AG10803 (cell line): ENCODE measurements at places on chromosomes 11 and 22.

DNA sequence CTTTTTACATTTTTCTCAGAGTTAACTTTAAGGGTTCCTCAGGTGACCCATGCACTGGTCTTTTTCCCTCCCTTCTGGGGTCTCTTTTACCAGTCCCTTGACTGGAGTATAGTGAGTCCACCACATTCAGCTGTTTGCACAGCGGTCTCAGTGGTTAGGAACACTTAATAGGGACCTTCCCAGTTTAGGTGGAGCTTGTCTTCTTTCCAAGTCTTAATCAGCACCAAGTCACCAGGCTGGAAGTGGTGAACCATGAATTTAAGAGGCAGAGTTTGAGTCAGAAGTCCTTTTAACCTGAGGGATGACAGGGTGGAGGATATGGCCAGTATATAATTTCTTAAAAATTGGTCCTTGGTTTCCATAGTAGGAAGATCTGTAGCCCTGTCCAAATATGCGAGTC, 349.7 kb upstream of the MPPED2 start:
- no peak for DNase-seq

- no peak for DNase-seq
These were observed 37.8 kb downstream of the FBXO7 start for GRCh38 chr22:32512267-32512982.

DNA sequence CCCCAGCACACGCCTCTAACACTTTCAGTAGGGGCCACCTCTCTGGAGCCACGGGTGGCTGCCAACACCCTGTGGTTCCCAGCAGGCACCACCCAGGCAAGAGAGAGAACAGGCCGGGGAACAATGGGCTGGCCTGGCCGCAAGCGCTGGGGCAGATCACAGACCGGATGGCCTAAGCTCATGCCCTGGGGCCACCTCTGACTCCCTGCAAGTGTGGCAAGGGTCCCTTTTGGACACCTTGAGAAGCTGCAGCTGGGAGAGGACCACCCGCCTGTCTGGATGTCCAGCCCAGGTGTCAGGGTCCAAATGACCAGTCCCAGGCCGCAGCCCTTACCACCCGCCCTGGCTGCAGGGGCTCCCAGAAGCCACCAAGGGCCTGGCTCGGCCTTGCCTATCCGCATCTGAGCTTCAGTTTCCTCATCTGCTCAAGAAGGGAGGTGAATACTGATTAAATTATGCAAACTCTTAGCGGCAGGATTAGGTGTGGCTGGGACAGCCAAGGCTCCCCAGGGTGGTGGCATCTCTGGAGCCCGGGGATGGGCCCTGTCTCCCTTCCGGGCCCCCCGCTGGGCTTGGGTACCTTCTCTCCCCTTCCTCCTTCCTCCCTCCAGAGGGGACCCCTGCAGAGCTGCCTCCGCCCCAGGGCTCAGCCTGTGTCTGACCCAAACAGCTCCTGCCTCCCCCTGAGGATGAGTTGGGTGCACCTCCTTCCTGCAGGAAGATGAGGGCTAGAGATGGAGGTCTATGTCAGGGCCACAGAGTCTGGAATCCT, 785 bp upstream of the SUSD2 start:
- no peak for DNase-seq

DNA sequence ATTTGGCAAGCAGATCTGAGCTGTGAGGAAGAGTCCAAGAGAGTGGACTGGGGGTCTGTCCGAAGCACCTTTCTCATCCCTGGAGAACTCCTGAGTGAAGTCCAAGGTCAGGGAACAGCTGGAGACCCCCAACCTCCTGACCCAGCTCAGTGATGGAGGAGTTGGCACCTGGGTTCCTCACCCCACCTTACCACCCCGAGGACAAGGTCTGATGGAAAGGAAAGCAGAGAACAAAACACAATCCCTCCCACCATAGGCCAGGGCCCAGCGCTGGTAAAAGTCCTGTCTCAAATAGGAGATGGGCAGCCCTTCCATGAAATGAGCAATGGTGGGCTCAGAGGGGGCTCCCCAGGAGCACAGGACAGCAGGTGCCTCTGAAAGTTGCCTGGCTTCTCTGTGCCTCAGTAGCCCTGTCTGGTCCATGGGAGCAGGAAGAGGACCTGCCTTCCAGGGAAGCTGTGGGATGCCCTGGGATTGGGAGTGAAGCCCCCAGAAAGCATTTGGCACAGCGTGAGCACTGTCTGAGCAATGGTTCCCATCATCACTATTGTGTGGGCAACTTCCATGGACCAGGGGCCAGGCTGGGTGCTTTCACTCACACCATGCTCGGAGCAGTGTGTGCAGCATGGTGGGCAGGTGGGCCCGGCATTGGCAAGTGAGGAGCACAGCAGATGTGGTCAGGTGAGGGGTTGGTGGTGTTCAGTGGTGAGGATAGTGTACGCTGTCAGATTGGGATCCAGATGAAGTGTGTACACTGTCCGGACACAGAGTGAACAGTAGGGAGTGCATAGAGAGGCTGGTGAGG, 7.5 kb downstream of the TRIM29 start:
- no peak for DNase-seq

- no peak for DNase-seq
These were observed 20.7 kb downstream of the LINC01488 start for GRCh38 chr11:69501891-69502860.

DNA sequence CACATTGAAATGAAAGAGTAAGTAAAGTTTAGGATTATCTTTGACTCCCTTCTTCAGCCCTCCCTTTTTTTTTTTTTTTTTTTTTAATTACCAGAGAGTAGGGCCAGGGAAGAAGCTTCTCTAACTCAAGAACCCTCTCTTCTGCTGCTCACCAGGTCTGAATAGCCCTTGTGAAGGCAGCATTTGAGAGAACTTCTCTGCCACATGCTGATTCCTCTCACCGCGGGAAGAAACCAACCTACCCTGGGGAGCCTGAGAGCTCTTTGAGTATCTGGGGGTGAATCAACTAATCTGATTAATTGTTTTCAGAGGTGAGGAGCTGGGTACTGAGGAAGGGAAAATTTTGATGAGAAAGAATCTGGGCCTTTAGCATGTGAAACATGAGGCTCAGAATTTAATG, 434.5 kb upstream of the CCDC90B start:
- DNase-seq: no peak

DNA sequence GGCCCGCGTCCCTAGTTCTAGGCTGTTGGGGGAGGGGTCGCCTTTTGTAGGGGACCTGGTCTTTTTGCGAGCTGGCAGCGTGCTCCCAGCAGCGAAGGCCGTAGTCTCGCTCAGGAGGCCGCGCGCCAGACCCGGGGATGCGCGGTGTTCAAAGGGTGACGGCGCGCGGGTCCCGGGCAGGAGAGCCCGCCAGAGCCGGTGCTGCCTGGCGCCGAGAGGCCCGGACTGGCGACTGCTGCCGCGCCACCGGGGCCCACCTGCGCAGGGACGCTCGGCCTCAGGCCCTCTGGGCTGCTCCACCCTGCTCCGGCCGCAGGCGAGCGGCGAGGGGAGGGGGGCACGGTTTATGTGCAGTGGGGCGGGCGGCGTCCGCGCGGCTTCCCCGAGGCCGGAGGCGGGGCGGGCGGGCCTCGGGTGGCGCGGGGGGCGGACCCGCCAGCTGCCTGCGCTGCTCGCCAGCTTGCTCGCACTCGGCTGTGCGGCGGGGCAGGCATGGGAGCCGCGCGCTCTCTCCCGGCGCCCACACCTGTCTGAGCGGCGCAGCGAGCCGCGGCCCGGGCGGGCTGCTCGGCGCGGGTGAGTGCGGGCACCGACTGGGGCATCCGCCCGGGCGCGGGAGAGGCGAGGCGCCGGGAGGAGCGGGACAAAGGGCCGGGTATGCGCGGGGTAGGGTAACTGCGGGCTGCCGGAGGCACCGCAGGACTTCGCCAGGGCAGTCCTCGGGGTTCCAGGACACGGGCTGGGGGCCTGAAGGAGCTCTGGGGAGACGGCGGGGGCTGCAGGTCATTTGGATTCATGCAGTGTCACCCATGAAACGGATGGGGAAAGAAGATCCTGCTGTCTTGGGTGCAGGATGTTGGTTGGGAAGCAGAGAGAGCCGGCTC, at the start of gene PRSS23:
Gene PRSS23, plus strand, starts transcription at position 467 of the 884 bp plus-strand sequence. CDS start 7,102 bp downstream, outside the sequence.
- peak; percentile 61 for DNase-seq

DNA sequence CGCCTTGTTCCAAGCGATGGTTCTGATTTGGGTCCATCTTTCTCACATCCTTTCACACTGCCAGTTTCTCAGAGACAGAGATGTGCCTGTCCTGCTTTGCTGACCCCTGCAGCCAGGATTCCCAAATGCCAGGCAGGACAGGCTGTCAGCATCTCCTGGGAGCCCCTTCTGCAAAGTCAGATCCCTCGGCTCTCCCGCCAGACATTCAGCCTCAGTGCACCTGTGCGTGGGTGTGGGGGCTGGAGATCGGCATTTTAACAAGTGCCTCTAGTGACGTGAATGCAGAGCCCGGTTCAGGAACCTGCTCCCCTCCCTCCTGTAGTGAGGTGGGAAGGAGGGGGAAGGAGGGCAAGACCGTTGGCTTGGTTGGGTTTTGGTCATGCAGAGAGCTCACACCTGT, 108.9 kb upstream of the FGF3 start:
- DNase-seq: no peak

DNA sequence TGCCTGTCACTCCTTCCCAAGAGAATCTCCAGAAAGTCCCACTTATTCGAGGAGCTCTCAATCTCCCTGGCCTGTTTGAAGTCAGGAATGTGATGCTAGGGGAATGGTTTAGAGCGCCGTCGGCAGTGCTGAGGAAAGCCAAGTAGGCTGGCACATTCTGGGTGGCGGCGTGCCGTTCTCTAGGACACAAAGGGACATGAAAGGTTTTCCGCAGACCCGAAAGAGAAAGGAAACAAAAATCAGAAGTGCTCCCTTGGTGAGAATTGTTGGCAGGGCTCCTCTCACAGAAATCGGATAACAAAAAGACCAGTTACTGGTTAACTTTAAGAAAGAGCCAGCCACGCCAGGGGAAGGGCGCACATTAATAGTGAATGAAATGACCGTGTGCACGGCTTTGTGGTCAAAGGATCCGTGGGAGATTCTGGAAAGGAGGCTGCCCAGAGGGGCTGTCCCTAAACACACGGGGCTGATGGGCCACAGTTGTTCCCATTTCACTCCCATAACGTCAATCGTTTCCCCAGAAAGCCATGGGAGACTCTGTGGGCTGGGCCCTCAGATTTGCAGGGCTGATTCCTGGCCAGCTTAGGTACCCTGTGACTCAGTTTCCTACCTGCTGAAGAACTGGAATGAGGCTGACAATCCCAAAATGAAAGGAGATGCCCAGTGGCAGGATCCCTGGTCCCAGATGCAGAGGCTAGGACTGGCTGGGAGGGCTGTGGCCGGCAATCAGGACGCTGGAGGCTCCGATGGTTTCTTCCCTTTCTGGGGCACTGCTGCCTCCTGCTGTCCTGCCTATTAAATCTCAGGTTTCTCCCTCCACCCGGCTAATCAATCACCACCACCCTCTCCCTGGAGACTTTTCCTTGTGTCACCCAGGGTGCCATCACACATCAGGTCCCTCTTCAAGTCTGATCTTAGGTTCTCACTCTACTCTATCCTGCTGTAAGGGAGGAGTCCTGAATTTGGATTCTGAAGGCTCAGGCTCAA, 82.3 kb downstream of the RCN1 start:
- DNase-seq: peak; percentile 67

- DNase-seq: no peak
These were observed 202.7 kb downstream of the ARHGAP42 start for GRCh38 chr11:100889758-100890157.

DNA sequence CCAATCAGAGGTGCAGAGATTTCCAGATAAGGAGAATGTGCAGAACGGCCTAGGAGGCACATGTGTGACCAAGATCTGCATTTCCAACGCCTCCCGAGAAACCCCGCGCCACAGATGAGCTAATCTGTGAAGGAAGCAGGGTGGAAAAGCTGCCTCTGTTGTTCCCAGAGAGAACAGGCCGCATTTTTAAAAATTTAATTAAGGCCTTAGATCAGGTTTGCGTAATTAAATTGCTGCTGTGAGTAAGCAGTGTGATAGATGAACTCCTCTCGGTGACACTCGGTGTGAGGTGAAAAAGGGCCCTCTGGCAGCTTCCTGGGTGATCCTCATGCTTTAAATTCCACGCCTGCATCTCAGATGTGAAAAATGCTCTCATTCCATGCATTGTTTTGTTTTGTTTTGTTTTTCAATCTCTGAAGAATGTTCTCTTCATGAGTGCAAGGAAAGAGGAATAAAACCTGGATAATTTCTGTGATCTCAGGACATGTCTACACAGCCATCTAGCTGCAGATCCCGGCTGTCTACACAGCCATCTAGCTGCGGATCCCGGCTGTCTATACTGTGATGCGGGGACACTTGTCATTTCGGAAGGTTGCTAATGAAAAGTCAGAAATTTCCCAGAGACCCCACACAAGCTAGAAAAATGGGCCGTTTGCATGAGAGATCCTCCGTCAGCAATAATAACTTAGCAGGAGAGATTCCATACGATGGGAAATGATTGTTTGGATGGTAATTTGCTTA, 1398.9 kb downstream of the BRD1 start:
- peak; percentile 95 for DNase-seq

- no peak for DNase-seq
These were observed 586 bp downstream of the TTLL1 start for GRCh38 chr22:43088627-43088983.

- no peak for DNase-seq
These were observed 20.1 kb downstream of the SLC25A17 start for GRCh38 chr22:40799008-40799407.

DNA sequence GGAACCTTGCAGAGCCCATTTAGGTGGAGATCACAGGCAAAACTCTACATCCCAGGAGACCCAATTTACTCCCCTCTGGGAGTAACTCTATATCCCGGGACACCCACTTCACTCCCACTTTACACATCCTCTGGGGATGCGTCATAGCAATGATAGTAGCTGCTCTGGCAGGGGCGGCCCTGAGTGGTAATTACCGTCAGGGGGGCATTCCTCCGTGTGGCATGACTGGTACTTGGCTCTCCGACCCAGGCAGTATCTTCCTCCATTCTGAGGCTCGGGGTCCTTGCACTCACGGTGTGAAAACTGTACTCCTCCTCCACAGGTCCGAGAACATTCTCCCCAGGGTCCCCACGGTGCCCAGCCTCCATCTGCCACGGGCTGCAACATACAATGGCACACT, 17.2 kb downstream of the ADAMTS8 start:
- no peak for DNase-seq

- DNase-seq: no peak
These were observed 4.0 kb downstream of the PYGM start for GRCh38 chr11:64755681-64756361.

- no peak for DNase-seq
These were observed 1375.1 kb upstream of the TENM4 start for GRCh38 chr11:80815752-80816453.

- DNase-seq: no peak
These were observed 98.0 kb upstream of the CD82 start for GRCh38 chr11:44467413-44467812.

DNA sequence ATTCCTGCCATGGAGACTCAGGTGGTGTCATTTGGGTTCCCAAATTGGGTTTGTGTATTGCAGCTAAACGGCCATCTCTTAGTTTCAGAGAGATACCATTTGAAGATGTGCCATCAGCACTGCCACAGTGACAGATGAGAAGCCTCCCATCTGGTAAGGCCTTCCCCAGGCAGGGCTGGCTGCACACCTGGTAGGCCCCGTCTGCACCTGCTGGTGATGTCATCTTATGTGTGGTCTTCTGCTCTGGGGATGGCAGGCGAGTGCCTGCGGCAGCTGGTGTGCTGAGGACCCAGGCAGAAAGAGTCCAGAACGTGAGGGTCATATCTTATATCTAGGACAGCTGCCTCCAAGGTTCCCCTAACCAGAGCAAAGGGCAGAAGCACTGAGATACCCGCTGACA, 100.6 kb downstream of the CSNK2A3 start:
- DNase-seq: no peak
